ENCODE measurements at places on chromosomes 6 and 20.

GRCh38 chr20:34001378-34001777 lies 7.7 kb downstream of the RALY start:
- DNase-seq, result no peak

DNA sequence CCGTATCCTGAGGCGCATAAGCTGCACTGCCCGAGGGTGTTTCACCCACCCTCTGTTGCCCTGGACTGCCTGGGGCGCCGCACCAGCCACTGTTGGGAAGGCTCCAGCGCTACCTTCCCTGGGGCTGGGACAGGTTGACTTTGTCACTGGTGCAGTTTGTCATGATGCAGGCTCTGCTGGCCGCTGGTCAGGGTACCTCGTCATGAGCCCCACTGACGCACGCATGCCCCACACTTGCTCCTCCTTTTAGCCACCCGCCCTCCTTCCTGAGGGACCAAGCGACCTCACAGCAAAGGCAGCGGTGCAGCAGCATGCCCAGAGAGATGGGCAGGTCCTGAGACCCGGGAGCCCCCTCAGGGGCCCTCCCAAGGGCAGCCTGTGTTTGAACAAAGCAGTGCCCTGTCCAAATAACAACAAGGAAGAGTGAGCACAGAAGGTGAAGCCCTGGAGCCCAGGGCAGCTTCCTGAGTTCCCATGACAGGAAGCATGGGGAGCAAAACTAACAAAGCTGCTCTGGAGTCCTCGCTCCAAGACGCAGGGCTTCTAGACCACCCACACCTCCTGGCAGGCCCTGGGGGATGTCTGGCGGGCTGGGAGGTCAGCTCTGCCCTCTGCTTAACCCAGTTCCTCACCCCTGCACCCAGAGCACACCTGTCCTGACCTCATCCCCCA lies 50.1 kb upstream of the SMOC2 start:
- DNase-seq, result no peak

DNA sequence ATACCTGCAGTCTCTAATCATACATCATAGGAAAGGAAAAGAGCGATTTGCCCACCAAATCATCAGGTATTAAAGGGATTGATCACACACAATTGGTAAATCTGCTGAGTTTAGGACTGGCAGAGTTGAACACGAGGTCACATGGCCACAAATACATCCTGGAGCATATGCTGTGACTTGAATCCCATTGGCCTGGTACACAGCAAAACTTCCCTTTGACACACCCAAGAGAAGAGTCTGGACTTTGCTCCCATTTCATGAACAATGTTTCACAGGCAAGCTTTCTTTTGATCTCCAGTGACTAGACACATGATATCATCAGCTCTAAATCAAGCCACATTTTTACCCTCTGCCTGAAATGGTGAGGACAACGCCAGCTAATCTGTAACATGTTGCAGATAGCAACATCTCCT lies 117.9 kb downstream of the ISM1 start:
- DNase-seq, result no peak

DNA sequence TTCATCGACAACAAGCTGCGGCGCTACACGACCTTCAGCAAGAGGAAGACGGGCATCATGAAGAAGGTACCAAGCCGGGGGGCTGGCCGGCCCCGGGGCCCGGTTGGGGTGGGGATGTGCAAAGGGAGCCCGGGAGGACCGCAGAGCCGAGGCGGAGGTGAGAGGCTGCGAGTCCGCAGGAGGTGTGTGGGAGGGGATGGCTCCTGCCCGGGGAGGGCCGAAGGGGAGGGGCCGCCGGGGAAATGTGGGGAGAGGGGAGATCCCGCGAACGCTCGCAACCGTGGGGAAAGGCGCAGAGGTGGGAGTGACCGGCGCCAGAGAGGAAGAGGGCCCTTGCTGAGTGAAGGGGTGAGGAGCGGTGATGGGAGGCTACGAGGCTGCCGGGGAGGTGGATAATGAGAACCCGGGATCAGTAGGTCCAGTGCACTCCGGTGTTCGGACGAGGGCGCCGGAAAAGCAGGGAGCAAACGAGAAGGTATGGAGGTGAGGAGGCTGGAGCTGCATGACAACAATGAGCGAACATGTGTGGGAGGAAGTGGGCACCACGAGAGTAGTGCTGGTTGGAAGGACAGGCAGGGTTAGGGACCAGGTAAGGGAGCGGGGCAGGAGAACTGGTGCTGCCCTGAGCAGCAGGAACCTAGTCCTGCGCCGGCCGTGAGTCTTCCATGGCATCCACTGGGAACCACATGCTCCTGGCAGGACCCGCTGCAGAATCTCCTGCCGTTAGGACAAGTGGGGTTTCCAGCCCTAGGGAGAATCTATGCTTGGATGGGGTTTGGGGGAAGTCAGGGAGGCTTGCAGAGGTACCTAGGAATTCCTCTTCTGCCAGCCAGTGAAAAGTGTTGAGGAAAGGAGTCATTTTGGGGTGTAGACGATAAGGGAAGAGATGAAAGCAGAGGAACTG lies 1.3 kb downstream of the SRF start:
- DNase-seq, result no peak

DNA sequence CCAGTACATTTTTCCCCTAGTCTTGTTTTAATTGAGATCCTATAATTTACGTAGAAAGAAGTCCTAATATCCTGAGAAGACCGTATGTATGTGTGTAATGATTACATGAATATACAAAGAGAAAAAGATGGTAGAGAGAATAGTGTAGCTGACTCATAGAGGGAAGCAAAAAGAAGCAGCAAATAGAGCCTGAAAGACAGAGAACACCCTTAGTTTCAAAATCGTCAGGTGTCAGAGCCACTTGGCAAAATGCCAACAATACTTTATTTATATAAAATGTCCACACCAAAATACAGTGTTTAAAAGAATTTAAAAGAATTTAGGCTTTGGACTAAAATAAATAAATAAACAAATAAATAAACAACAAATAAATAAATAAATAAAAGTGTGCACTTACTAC lies 1414.1 kb upstream of the EYS start:
- DNase-seq, result no peak

- no peak for DNase-seq
Measured at GRCh38 chr20:22383156-22383555, 201.2 kb downstream of the FOXA2 start.

DNA sequence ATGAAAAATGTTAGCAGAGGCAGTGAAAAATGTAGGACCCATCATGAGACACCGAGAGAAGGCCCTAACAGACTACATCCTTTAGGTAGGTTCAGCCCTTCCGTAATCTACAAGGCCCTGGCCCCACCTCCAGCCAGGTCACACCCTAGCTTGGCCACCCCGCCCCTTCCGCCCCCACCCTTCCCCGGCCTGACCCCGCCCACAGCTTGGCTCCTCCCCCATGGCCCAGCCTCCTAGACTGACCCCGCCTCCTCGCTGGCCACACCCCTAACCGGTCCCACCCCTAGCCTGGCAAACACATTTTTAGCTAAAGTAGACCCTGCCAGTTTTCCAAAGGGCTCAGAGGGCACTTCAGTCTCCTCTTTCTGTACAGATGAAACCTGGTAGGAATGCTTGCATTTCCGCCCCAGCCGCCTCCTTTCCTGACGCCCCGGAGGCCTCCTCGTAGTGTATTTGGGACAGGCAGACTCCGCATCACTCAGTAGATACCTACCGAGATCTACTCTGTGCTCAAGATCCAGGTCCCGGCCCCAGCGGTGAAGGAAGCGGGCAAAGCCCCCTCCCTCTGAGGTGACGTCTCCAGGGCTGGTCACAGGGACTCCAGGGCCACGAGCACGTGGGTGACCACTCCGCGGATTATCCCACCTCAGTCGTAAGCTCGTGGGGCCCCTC lies 443.5 kb downstream of the PREX1 start:
- no peak for DNase-seq

GRCh38 chr6:23851522-23851921 lies 274.5 kb upstream of the NRSN1 start:
- no peak for DNase-seq

DNA sequence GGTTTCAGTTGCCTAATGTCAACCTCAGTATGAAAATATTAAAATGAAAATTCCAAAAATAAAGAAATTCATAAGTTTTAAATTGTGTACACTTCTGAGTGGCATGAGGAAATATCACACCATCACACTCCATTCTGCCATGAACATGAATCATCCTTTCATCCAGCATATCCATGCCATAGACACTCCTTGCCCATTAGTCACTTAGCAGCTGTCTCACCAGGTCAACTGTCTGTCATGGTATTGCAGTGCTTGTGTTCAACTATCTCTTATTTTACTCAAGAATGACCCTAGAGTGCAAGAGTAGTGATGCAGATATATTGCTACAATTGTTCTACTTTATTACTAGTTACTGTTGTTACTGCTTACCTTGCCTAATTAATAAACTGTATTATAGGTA lies 712.4 kb downstream of the EPHA7 start:
- DNase-seq, result no peak

- DNase-seq, result no peak
Measured at GRCh38 chr6:15874326-15874725, 211.5 kb upstream of the DTNBP1 start.

DNA sequence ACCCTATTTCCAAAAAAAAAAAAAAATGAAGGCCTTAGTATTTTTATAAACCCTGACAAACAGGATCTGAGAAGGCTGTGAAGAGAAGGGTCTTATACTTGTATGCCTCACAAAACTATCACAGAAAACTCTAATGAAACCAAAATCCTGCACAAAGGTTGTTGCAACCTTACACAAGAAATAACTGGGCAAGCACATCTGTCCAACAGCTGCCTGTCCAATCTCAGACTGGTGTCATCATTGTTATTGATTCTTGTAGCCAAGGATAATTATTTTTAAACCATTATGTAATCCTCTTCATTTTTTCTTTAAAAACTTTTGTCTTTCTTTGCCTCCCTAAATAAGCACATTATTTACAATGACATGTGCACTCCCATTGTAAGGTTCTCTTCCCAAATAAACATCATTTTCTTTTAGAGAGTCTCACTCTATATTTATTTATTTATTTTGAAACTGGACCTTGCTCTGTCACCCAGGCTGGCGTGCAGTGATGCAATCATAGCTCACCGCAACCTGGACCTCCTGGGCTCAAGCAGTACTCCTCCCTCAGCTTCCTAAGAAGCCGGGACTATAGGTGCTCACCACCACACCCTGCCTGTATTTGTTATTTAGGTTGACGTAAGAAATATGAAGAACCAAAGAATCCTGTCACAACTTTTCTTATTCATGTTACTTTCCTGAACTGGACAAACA lies 697.1 kb downstream of the DOK5 start:
- no peak for DNase-seq

DNA sequence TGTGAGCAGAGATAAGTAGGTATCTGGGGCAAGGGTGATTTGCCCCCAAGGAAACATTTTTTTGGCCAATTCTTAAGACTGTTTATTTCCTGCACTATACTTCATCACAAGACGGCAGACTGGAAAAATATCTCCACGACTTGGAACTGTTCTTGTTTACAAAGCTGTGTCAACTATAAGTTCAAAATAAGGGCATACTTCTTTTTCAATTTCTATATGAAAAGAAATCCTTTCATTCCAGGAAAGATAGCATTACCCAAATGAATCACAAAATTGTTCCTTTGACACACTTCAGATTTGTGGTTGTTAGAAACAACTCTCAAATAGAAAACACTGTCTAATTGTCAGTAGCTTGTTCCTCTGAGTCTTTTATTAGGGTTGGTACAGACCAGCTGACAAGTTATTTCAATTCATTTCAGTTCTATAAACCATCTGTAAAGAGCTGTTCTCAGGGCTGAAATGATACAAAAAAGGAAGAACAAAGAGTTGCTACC lies 212.9 kb upstream of the PRDM1 start:
- DNase-seq, result no peak

Data from SW 1271 (cell line).